CD4-positive, alpha-beta T cell treated with Interleukin-17A for 1 hour (primary cell): ENCODE measurements at places on chromosomes 16 and 17.

DNA sequence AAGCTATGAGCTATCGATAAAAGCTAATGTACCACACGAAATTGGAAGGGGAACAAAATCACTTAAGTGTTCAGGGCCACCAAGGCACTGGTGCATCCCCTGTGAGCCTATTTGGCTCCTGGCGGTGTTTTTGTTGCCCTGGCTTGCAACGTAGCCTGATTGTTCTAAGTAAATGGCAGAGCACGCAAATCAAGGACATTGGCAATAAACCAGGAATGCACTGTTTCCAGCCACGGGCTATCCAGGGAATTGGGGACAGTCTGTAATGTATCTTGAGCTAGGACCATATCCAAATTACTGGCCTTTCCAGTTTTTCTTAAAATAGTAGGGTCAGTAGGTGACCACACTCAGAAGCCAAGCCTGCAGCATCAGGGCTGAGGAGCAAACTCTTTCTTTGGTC, 734.0 kb downstream of the MAF start:
- no peak for DNase-seq

DNA sequence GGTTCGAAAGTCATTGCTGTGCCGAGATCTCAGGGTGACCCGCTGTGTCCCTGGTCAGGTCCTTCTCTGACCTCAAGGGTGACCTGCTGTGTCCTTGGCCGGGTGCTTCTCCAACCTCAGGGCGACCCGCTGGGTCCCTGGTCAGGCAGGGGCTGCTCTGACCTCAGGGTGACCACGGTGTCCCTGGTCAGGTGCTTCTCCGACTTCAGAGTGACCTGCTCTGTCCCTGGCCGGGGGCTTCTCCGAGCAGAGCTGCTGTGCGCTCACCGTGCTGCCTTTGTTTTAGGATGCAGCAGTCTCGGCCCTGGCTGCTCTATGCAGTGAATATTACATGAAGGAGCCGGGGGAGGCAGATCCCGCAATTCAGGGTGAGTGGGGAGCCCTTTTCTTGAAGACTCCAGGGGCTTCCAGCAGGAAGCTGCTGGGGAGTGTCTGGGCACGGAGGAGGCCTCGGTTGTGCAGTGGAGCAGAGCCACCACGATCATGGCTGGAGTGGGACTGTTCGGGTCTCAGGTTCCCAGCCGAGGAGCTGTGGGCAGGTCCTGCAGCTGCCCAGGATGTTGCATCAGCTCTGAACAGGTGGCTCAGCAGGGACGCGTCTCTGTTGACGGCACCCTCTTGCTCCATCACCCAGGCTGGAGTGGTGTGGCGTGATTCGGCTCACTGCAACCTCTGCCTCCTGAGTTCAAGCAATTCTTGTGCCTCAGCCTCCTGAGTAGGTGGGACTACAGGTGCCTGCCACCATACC, 83.7 kb upstream of the ZNF750 start:
- DNase-seq, result no peak

- no peak for DNase-seq
Measured at GRCh38 chr17:13925579-13925978, 143.7 kb upstream of the COX10 start.

DNA sequence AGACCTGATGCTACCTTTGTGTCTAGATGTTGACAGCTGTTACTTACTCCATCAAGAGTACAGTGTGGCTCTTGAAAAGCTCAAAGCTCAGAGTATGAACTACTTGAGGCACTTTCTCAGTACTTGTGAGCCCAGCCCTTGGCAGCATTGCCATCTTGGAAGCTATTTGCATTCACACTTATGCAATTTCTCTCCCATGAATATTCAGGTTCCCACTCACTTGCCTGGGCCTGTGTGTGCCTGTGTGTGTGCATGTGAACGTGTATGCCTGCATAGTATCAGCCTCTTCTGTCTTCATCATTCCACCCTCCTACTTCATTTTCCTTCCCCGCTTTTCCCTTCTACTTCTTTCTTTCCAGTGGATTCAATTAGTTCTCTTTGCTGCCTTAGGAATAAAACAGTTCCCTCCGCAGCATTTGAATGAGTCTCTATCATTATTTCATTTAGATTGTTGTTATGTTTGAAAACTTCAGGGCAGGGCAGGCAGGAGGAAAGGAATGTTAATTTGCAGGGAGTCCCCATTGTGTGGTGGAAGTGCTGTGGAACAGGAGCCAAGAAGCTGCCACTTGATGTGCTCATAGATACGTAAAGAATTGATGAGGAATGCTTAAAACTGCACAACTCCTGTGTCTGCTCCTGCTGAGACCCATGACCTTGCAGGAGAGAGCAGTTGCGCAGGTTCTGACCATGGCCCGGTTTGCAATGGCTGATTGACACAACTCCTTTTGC, 58.9 kb downstream of the HS3ST4 start:
- DNase-seq, result no peak

- no peak for DNase-seq
Measured at GRCh38 chr16:87579691-87580090, 22.6 kb upstream of the JPH3 start.

- DNase-seq, result no peak
Measured at GRCh38 chr17:15884731-15885130, 60.2 kb upstream of the ADORA2B start.

DNA sequence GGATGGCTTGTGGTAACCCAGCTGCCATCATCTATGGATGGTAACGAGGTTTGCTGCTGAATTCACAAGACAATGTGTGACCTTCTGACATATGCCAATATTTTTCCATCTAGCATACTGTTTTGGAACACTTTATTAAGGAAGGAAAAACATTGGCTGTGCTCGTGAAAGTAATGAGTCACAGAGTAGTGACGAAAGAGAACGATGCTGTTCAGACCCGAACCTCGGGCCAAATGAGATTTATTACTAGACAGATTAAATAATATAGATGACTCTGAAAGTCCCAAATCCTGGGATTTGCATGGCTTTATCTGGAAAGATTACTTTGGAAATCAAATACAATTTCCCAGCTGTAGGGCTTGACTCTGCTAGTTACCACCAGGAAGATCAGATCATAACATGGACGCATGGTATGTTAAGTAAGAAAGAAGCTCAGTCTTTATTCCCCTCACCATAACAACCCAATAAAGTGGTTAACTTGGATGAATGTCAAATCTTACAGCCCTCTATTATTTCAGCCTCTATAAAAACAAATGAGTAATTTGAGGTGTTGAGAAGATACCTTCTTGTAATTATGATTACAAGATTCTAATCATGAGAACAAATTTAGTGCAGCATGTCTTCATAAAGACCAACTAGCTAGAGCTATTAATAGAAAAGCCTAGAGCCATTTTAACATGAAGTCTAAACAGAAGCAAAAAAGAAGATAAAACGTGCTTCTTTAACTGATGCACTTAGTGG, 32.6 kb downstream of the ERN1 start:
- no peak for DNase-seq

- no peak for DNase-seq
Measured at GRCh38 chr17:73268582-73269328, 7.1 kb upstream of the CPSF4L start.

DNA sequence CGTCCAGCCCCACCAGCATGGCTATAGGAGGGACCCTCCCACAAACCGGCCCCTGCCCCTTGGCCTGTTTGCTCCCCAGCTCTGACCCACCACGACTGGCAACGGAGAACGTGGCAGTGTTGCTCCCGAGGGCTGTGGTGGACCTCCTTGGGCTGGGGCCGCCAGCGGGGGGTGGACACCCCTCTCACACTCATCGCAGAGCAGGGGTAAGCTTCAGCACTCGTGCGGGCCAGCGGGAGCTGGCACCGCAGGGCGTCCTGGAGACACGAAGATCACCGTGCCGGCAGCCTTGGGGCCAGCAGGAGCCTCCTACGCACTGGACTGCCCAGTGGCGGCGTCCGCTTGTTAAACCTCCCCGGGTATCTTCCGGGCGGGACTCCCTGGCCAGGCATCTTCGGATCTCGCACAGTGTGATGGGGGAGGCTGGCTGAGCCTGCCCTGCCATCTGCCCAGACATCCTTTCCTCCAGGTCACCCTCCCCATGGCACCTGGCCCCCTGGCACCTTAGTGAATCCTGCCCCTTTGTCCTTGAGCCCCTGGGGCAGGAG, 53.5 kb downstream of the ABR start:
- no peak for DNase-seq

DNA sequence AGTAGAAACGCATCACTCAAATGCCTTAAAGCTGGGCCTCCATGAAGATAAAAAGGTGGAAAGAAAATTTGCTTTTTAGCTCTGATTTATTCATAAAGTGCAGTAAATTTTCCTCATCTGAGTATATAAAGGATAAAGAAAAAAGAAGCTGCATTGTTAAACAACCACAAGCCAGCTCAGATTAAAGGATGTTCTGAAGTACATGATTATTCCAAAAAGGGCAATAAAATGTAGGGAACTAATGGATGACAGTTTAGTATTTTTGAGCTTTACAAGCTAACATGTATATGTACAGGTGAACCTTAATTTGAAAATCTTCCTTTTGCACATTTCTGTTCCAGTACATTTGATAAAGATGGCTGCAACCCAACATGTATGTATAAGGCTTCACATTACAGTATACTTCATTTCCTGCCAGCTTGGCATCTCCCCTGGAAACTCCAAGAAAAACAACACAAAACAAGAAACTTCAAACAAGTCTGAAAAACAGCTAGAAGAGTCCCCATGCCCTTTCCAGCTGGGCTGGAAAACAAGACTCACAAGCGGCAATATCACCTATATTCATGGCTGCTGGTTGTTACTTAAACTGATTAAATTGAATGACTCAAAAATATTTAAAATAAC, 225.7 kb downstream of the CEP112 start:
- no peak for DNase-seq

DNA sequence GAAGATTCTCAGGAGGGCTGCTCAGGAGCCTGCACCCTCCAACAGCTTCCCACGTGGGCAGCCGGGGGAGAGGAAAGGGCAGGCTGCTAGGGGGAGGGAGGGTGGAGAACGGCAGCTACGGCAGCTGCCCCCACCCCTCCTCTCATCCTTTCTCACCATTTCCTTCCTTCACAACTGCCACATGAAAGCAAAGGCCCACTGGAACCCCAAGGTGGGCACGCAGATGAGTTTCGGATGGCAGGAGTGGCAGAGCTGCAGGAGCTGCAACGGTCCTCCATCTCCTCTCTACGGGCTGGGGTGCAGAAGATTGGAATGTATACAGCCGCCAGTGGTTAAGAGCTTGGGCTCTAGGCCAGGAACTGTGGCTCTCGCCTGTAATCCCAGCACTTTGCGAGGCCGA, 77.7 kb downstream of the GAS7 start:
- DNase-seq, result no peak

DNA sequence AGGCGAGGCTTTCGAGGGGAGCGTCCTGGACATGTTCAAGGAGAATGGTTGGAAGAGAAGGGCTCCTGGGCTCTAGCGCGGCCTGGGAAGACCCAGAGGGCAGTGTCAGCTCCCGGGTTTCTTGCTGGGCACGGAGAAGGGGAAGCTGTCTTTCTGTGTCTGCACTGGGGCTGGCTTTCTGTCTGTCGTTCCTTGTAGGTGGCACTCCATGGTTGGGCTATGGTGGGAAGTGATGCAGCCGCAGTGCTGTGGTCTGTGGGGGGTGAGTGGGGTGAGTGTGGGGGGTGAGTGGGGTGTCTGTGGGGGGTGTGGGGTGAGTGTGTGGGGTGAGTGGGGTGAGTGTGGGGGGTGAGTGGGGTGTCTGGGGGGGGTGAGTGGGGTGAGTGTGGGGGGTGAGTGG, 13.7 kb downstream of the RNF213 start:
- DNase-seq, result no peak

DNA sequence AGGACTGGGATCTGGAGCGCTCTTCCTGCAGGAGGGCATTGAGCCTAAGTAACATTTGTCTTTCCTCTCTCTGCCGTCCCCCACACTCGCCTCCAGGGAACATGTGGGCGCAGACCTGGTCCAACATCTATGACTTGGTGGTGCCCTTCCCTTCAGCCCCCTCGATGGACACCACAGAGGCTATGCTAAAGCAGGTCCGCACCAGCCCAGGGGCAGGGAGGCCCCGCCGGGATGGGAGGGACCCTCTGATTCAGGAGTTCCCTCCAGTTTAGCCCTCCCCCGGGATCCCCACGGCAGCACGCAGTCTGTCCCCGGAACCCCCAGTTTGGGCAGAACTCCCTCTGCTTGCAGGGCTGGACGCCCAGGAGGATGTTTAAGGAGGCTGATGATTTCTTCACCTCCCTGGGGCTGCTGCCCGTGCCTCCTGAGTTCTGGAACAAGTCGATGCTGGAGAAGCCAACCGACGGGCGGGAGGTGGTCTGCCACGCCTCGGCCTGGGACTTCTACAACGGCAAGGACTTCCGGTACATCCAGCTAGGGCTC, 14.1 kb downstream of the ACE start:
- no peak for DNase-seq

- peak; percentile 79 for DNase-seq
Measured at GRCh38 chr17:45431531-45432404, 902 bp downstream of the ARHGAP27 start.

DNA sequence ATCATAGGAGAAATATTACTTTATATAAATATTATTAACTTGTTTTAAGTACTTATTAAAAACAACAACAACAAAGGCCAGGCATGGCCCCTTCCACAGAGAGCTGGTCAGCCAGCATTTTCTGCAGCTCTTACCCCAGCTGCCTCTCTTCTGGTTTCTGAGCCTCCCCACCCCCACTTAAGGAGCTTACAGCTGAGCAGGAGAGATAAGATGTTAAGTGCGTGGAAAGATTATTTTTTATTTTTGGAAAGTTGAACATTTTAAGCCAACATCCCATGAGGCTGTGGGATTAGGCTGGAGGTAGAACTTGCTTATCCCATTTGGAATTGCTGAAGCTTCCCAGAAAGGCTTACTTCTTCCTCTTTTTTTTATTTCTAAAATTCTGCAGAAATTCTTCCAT, 401.2 kb downstream of the SEC14L1 start:
- DNase-seq, result no peak

DNA sequence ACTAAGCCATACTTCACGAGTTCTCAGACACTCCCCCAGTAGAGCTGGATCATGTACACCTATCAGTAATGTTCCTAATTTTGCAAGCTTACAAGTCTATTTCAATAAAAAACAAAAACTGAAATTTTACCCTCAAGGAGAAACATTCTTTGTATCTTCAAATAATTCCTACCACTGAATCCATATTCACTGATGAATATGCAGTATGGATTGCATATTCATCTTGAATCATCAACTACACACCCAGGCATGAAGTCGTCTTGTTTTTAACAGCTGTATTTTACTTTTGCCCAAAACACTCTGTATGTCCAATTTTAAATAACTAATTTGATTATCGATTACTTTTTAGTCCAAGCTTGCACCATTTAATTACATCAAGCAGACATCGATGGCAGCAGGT, 31.8 kb downstream of the ZDHHC7 start:
- DNase-seq, result no peak

GRCh38 chr17:1197781-1198490, 18.2 kb upstream of the ABR start:
- DNase-seq, result peak; percentile 79
